ENCODE measurements at places on chromosomes 16 and 17.

GRCh38 chr16:24074574-24074973 is 181.6 kb upstream of the CACNG3 start:
- DNase-seq: no peak

DNA sequence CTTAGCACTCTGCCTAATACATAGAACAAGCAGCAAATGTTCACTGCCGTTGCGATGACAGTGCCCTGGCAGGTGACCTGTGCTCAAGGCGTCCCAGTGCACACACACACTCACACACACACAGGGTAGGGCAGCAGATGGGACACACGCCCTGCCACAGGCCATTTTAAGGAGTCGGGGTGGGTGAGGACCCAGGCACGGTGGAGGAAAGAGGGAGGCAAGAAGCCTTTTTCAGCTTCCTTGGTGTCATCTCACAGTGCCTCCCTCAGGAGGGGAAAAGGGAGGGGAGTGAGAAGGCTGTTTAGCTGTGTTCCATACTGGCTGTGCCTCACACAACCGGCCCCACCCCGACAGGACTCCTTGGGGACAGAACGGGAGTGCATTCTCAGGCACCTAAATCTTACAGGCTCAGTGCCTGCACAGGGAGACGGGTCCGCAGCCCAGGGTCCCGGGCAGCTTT is 1.5 kb downstream of the PITPNM3 start:
- DNase-seq: no peak

- no peak for DNase-seq
These were observed 3.8 kb downstream of the TNFSF12 start for GRCh38 chr17:7552621-7553051.

DNA sequence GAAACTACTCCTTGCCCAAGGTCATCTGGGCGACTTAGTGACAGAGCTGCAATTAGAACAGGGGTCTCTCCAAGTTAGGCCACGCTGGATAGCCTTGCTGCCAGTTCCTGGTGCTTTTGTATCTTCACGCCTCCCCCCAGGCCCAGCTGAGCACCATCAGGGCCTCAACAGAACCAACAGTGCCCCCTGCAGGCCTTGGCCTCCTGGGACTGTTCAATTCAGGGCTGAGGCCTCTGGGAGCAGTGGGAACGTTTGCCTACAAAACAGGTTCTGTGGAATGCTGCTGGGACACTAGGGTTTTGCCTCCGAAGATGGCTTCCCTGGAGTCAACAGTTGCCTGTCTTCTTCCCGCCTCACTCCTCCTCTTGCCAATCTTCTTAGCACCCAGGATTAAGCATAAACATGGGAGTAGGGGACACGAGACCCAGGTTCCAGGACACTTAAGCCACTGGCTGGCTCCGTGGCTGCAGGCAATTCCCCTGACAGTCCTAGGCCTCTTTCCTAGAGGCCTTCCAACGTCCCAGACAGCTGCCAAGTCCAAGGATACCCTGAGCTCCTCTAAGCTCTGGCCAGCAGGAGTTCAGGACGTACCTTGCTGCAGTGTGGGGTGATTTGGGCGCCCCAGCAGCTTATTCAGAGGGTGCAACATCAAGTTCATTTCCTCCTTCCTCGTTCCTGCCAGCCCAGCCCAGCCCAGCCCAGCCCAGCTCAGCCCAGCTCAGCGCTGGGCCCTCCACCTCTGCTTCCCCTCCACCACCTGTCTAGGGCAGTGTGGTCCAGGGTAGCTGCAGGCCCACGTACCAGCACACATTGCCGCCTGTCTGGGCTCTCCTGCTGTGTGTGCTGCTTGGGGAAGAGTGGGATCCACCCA is 246.6 kb upstream of the RPL38 start:
- peak; percentile 6 for DNase-seq

- no peak for DNase-seq
These were observed 19.0 kb upstream of the CALB2 start for GRCh38 chr16:71339236-71340171.

GRCh38 chr17:74670329-74670728 is 42.4 kb downstream of the CD300LF start:
- no peak for DNase-seq

DNA sequence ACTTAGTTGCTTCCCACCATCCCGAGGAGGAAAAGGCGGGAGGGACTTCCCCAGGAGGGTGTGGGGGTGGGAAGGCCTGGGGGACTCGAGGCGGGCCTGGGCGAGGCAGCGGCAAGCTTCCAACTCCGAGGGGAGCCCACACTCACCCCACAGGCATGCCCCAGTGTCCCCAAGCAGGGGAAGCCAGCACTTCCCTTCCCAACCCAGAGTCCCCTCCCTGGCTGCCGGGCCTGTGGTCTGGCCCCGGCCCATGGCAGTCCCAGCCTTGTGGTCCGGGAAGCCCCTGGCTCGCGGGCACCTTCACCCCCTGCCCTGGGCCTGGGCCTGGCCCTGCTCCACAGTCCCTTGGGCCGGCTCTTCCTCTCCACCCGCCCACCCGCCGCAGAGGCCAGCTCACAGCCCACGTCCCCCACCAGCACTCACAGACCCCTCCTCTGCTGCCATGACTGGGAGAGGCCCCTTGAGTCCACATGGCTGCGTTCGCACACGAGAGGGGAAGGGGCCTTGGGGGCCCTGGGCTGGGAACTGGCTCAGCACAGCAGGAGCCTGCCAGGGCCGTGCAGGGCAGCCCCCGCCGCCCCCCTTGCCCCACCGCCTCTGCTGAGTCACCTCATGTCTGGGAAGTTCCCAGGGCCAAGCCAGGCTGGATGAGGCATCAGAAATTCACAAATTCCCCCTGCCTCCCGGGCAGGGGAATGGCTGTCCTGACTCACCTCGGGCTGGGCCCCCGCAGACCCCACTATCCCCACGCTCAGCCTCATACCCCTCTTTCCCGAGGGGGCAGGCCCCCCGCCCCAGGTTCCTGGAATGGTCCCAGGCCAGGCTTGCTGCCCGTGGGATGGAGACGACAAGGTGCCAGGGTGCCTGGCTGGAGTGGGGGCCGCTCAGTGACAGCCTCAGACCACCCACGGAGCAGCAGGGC is 27.8 kb downstream of the BAHCC1 start:
- DNase-seq: no peak

GRCh38 chr17:42387661-42388380 is 421 bp downstream of the STAT3 start:
- DNase-seq: peak; percentile 4

DNA sequence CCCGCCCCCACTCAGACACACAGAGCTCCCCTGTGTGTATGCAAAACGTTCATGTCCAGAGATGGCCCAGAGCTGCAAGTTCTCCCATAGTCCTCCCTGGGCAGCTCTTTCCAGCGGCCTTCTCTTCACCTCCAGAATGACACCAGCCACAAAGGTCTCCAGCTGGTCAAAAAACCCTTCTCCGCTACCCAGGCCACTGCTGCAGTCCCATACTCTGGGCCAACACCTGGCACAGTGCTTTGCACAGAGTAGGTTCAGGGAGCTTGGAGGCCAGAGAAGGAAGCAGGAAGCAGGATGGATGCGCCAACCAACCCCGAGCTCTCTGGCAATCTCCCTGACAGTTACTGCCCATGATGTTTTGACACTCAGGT is 1.1 kb upstream of the STAT5B start:
- no peak for DNase-seq

- DNase-seq: no peak
These were observed 22.5 kb downstream of the CLUAP1 start for GRCh38 chr16:3523281-3523680.

DNA sequence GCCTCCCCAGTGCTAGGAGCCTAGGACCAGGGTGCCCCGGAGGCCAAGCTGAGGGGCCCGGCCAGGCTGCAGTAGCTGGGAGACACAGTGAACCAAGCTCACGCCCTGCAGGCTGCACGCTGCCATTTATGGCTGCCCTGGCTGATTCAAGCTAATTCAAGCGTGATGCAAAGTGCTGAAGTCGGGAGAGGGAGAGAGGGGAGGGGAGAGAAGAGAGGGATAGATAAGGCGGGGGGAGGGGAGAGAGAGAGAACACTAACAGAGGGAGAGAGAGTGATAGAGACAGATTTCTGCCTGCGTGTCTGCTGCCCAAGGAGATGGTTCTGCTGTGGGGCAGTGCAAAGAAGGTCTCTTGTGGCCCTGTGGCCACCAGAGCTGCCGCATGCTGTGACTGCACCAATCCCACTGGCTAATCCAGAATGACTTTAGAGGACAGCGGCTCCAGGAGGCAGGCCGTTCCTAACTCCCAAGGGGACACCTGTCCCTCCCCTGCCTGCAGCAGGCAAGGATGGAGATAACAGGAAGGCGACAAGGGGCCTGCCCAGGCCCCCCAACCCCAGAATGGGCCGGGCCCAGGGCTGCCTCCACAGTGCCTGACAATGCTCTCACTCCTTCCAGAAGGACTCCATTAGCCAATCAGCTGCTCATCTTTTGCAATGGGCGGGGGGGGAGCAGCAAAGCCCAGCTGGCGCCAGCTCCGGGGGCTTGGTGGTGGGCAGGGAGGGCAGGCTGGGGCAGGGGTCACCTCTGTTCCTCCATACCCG is 12.9 kb downstream of the MXRA7 start:
- no peak for DNase-seq

DNA sequence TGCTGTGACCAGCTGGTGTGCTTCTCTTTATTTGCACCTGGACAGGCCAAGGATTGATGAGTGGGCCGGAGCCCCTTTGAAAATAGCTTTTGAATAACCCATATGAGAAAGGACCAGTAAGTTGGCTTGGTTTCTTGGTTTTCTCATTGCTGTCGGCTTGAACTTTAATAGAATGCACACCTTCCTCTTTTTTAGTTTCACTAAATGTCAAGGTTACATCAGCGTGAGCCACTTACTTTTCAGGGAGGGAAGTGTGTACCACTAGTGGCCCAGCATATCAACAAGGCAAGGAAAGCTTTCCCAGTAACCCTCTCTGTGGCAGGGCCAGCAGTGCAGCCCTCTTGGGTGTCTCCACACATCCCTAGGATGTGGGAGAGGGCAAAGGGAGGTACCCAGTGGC is 433.3 kb downstream of the CA10 start:
- no peak for DNase-seq

GRCh38 chr17:38731526-38732294 is 1.6 kb downstream of the CISD3 start:
- no peak for DNase-seq

- DNase-seq: no peak
These were observed 1.8 kb downstream of the UNC13D start for GRCh38 chr17:75842411-75842810.

DNA sequence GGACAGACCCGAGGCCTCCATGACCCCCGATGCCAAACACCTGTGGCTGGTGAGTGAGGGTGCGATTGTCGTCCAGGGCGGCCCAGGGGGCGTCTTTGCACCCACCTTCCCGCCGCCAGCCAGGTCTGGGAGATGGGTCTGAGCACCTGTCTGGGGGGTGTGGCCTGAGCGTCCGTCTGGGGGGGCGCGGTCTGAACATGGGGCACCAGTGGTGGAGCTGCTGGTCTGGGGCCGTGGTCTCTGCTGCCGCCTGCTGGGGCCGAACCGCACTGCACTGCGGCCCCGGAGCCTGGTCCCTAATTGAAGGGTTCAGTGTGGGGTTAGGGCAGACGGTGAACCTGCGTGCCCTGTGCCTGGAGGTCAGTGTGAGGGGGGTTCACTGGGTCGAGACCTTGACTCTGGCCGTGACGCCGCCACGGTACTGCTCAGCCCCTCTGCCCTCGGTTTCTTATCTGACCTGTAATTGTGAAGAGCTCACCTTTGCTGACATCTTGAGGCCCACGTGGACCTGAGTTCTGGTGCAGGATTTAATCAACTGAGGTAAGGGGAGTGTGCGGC is 12.6 kb upstream of the TCF25 start:
- peak; percentile 58 for DNase-seq

GRCh38 chr17:48253975-48254374 is 146.4 kb downstream of the SNX11 start:
- DNase-seq: no peak

GRCh38 chr17:35433075-35433894 is 985 bp upstream of the SLFN12 start:
- DNase-seq: peak; percentile 45

GRCh38 chr17:47203984-47204721 is 5.0 kb upstream of the MYL4 start:
- peak; percentile 27 for DNase-seq

- DNase-seq: no peak
These were observed 5.9 kb downstream of the UBTF start for GRCh38 chr17:44213403-44214229.

DNA sequence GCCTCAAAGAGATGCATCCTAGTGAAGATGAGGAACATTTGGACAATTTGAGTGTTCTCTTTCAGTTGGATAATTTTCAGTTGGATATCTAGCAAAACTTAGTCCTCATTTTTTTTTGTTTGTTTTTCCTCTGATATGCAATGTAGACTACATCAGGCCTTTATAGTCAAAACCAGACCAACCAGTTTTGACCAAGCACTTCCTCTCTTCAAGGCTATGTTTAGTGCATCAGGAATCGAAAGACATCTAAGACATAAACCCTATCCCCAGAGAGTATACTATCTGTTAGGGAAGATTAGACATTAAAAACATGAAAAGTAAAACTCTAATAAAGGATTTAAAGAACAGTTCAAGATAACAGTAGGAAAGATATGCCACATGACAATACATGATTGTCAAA is 256.1 kb downstream of the IRX3 start:
- no peak for DNase-seq

DNA sequence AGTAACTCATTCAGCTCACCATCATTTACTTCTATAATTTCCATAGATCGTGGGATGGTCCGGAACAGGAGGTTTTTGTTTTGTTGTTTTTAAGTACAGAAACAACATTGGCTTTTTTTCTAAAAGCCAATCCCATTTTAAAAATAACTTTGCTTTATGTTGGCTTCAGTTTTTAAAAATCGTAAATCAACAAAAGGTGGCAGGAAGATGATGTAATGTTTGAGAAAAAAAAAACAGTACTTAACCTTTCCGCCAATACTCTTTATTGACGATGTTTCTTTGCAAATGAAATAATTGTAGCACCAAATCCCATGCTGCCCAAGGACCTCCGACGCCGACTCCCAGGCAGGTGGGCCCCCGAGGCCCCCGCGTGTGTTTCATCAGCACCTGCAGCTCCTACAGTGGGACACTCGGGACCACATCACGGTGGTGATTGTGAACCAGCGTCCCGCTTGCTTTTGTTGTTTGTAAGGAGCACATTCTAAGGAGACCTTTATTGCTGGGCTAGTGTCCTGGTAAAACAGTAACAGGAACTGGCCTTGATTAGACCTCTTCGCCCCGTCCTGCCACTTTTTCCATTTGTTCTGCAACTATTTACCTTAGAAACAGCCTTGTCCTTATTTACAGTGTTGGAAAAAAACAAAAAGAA is 140.2 kb upstream of the CHMP6 start:
- DNase-seq: no peak

DNA sequence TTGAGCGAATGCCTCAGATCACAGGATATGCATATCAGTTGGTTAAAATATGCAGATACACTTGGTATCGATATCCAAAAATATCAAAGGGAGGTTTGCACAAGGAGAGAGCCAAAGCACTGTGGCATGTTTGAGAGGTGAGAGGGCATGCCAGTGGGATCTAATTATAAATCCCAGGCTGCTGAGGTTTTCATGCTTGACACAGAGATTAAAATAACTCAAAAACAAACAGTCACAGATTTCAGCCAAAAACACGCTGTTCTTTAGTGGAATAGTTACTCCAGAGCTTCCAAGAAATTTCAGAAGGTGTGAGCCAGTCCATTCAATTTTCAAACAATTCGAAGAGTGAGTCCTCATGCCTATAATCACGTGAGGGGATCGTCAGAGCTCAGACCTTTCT is 477.9 kb downstream of the SOX9 start:
- no peak for DNase-seq
